Dermis microvascular lymphatic vessel endothelial cell (primary cell): ENCODE measurements at places on chromosomes 16 and 17. TPM values are rescaled to one million over a fixed set of nuclear protein-coding genes. Genes with fewer than 3 reads are reported as not detected.

The CA5A gene
- not detected in 2 replicates for total RNA-seq

The HOXB6 gene
- 3.3 and 3.9 TPM in 2 replicates for total RNA-seq

DNA sequence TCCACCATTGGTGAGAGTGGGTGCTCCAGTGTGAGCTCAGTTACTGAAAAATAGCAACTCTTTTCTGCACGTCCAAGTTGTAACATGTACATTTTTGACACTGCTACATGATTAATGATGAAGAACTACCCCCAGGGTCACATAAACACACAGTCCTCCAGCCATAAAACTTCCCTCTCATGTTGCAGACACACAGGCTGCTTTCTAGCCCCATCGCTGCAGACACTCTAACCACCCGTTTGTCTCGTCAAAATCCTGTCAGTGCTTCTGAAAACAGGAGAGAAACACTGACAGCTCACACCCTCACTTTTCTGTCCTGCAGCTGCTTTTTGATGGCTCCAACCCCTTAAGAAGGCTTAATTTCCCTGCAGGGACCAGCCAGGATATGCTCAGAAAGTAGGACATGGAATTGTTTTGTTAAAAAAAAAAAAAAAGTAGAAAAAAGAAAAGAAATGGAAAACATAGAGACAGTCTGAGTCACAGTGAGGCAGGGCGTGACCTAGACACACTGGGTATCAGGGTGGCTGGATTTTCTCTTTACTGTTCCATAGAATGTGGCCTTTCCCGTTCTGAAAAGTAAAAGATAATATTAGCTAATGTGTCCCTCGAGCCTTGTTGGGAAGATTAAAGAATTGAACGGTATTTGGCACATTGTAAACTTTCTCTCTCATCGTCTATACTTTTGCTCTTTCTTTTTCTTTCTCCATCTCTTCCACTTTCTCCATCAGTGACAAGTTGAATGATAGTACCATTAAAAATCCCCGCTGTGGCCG lies 20.7 kb upstream of the CCL5 start:
- DNase-seq, result no peak

- no peak for DNase-seq
Measured at GRCh38 chr17:44867841-44868240, 20.2 kb downstream of the HIGD1B start.

DNA sequence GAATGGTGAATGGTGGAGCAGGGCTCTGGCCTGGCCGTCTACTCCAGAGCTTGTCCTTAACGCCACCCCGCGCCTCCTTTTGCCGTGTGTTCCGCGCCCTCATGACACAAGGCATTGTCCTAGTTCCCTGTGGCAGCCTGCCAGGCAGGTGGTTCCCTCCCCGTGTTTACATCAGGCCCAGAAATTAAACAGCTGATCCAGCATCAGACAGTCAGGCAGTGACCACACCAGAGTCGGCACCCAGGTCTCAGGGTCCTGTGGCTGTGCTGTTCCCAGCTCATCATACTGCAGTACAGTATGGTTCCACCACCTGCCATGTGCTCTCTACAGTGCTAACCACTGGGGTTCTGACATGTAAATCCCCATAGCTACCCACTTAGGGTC lies 119.7 kb downstream of the RAB11FIP4 start:
- peak; percentile 64 for DNase-seq
